Stomach (tissue), 19 donors: ENCODE measurements at places on chromosomes 3 and 15. TPM values are rescaled to one million over a fixed set of nuclear protein-coding genes. Genes with fewer than 3 reads are reported as not detected.

- H3K4me3 ChIP-seq = no peak overlapping the region
- H3K4me1 ChIP-seq = peaks cover 12% of the 10 kb centered on the region
- H3K27ac ChIP-seq = no peak overlapping the region
- no peaks in the 10 kb centered on the region for H3K27me3 ChIP-seq
These were observed 9.4 kb downstream of the SLC51B start for GRCh38 chr15:65054333-65055200.

GRCh38 chr3:126510308-126510910 lies 7.2 kb downstream of the UROC1 start:
- H3K27me3 ChIP-seq = no peaks in the 10 kb centered on the region
- no peaks in the 10 kb centered on the region for H3K4me1 ChIP-seq
- H3K36me3 ChIP-seq = no peaks in the 10 kb centered on the region
- DNase-seq = no peak
- H3K4me3 ChIP-seq = no peak overlapping the region

DNA sequence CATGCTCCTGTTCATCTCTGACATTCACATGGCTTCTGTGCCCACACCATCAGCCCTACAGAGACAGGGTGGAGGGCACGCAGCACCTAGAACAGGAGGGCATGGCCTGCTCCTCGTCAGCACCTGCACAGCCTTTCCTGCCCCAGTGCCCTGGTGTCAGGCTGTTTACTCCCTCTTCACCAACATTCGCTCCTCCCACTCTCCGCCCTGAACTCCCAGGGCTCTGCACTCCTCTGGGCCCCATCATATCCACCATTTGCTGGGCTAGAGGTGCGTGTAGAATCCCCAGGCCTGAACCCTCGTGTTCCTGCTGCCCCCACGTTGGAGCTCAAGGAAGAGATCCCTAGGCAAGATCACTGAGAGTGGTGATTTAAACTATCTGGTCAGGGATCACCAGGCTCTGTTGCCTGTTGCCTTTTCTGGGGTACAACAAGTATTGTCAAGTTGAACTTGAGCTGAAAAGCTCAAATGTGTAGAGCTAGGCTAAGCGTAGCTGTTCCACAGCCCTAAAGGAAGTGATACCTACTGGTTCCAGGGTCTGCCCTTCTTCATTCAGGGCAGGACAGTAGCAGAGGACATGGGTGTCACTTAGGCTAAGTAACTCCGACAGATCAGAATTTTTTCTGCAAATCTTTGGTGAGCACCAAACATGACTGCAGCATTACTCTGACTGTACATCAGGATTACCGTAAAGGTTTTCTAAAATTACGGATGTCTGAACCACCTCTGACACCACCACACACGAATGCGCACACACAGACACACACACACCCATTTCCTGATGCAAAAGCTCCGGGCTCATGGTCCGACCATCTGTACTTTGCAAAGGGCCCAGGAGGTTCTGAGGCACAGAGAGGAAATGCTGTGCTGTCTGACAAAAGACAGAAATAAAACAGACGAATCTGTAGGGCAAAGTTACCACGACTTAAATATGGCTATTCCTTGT lies 43.7 kb upstream of the GNB5 start:
- DNase-seq = no peak
- H3K4me3 ChIP-seq = no peak overlapping the region
- no peaks in the 10 kb centered on the region for H3K4me1 ChIP-seq
- H3K27me3 ChIP-seq = no peaks in the 10 kb centered on the region

GRCh38 chr15:74453925-74454763 lies 6.8 kb downstream of the UBL7 start:
- H3K4me1 ChIP-seq = no peaks in the 10 kb centered on the region
- H3K27ac ChIP-seq = no peak overlapping the region
- no peaks in the 10 kb centered on the region for H3K27me3 ChIP-seq
- no peak overlapping the region for H3K4me3 ChIP-seq
- no peak for DNase-seq

DNA sequence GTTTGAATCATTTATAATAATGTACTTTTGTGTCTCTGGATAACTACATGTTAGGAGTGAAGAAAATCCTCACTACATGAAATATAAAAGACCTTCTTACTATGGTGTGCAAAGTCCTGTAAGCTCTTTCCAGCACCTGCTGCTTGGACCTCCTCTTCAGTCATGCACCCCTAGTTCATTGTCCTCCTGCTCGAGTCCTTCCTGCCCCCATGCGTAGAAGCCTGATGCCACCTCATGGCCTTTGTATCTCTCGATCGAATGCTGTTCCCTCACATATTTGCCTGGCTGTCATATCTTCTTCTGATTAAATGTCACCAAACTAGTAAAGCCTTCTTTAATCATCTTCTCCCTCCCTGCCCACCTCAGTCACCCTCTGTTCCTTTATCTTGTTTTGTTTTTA lies 49.9 kb upstream of the SUCLG2 start:
- DNase-seq = no peak
- H3K4me1 ChIP-seq = no peaks in the 10 kb centered on the region
- H3K4me3 ChIP-seq = no peak overlapping the region
- H3K36me3 ChIP-seq = no peaks in the 10 kb centered on the region

- no peaks in the 10 kb centered on the region for H3K36me3 ChIP-seq
- peaks cover 6% of the 10 kb centered on the region for H3K4me1 ChIP-seq
- H3K27me3 ChIP-seq = no peaks in the 10 kb centered on the region
- no peak overlapping the region for H3K4me3 ChIP-seq
These were observed 22.2 kb downstream of the IQSEC1 start for GRCh38 chr3:13051066-13051465.

- no peak for DNase-seq
- H3K4me3 ChIP-seq = no peak overlapping the region
- no peaks in the 10 kb centered on the region for H3K27me3 ChIP-seq
- peak overlapping the region; percentile 52 for H3K27ac ChIP-seq
- H3K4me1 ChIP-seq = peaks cover 35% of the 10 kb centered on the region
These were observed 481.9 kb downstream of the FOXP1 start for GRCh38 chr3:71101626-71102025.

GRCh38 chr3:18443665-18444594 lies 18.8 kb upstream of the SATB1 start:
- peak overlapping the region; percentile 71 for H3K4me3 ChIP-seq
- peak overlapping the region; percentile 80 for H3K27ac ChIP-seq
- H3K36me3 ChIP-seq = no peaks in the 10 kb centered on the region
- H3K4me1 ChIP-seq = peaks cover 31% of the 10 kb centered on the region
- DNase-seq = peak; percentile 33

- H3K4me1 ChIP-seq = no peaks in the 10 kb centered on the region
- no peaks in the 10 kb centered on the region for H3K36me3 ChIP-seq
- H3K4me3 ChIP-seq = no peak overlapping the region
- DNase-seq = no peak
- H3K27ac ChIP-seq = no peak overlapping the region
These were observed 122.8 kb downstream of the DNAH12 start for GRCh38 chr3:57421336-57421735.

- H3K27me3 ChIP-seq = no peaks in the 10 kb centered on the region
- no peak overlapping the region for H3K4me3 ChIP-seq
- H3K4me1 ChIP-seq = no peaks in the 10 kb centered on the region
- H3K27ac ChIP-seq = no peak overlapping the region
- no peak for DNase-seq
These were observed 17.0 kb downstream of the RPL39L start for GRCh38 chr3:187122261-187122660.

- H3K4me1 ChIP-seq = peaks cover 24% of the 10 kb centered on the region
- peak; percentile 32 for DNase-seq
- peaks cover 29% of the 10 kb centered on the region for H3K27me3 ChIP-seq
- H3K27ac ChIP-seq = no peak overlapping the region
- no peaks in the 10 kb centered on the region for H3K36me3 ChIP-seq
These were observed 1.6 kb downstream of the INSYN1 start for GRCh38 chr15:73751511-73751898.

DNA sequence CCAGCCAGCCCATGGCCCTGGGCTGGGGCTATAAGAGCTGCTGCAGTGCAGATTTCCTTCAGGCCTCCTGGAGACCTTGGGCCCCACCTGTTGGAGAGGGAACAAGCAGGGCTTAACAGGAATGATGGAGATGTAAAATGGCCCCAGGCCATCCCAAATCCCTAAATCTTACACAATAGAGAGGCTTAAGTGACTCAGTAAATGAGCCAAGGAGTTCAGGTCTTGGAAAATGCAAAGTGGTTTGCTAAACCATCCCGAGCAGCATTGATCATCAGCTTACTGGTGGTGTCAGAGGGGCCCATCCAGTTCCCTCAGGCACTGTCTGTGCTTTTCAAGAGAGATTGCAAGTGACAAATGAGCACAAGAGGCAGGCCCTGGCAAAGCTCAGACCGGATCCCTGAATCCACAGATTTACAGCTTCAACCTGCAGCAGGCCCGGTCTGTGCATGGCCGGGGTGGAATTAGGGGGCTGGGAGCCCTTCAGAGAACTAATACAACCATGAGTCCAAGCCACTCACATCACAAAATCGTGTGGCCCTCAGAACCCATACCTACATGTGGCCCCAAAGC lies 325.4 kb downstream of the UACA start:
- H3K36me3 ChIP-seq = no peaks in the 10 kb centered on the region
- DNase-seq = no peak
- H3K4me1 ChIP-seq = peaks cover 34% of the 10 kb centered on the region
- H3K27ac ChIP-seq = no peak overlapping the region

DNA sequence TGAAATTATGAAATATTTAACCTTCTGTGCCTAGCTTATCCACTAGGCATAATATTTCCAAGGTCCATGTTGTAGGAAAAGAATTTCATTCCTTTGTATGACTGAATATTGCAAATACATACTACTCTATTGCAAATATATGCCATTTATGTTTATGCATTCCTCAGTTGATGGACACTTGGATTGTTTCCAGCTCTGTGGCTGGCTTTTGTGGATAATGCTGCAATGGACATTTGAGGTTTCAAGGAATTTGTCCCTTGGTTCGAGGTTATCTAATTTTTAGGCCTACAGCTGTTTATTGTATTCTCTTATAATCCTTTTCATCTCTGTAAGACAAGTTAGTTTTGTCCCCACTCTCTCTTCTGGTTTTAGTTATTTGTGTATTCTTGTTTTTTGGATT lies 7.7 kb upstream of the AADACL2 start:
- H3K27ac ChIP-seq = no peak overlapping the region
- no peak overlapping the region for H3K4me3 ChIP-seq
- no peak for DNase-seq
- H3K36me3 ChIP-seq = no peaks in the 10 kb centered on the region
- H3K27me3 ChIP-seq = no peaks in the 10 kb centered on the region

DNA sequence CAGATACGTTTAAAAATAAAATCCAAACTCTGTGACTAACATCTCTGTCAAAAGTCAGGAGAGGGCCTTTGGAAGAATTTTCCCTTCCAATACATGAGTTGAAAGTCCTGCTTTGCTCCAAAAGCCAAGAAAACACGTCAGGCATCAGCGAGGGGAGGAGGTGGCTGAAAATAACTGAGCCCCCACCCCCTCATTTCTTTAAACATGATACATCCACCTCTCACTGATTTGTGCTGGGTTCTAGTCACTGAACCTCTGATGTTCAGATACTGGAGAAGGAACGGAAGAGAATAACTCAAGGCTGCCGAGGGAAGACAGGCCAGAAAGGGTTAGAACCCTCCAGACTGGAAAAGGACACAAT lies 9.4 kb upstream of the SEMA5B start:
- no peak overlapping the region for H3K4me3 ChIP-seq
- H3K4me1 ChIP-seq = no peaks in the 10 kb centered on the region
- no peak overlapping the region for H3K27ac ChIP-seq
- no peak for DNase-seq

DNA sequence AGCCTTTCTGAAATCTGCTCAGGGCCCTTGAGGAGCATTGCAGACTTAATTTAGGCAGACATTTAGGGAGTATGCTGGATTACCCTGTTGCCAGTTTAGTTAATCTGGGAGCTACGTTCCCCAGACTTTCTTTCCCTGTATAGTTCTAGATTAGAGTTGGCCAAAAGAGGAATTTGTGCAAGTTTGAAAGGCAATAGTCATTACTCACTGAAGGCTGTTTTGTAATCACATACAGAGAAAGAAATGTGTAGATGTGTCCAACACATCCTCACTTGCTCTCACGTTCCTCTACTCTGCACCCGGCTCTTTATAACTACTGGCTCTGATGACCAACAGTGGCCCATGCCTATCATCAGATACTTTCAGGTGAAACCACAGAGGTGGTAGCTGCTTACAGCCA lies 24.2 kb downstream of the MASP1 start:
- peaks cover 24% of the 10 kb centered on the region for H3K4me1 ChIP-seq
- DNase-seq = no peak
- H3K27ac ChIP-seq = no peak overlapping the region
- no peaks in the 10 kb centered on the region for H3K27me3 ChIP-seq
- no peak overlapping the region for H3K4me3 ChIP-seq

DNA sequence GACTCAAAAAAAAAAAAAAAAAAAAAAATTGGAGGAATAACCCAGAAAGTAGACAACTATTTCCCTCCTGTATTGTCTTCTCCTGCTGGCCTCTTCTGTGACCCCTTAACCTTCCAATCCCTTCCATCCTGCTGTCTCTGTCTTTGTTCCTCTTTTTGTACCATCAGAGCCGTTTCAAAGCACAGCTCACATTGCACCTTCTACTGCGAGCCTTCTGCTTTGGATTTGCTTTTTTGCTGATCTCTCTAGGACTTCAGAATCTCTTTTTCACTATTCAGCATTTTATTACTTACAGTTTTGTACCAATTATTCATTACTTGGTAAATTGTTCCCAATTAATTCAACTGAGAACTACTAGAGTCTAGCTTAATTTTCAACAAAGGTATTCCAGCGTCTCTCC lies 284.0 kb upstream of the TBL1XR1 start:
- no peak overlapping the region for H3K27ac ChIP-seq
- H3K4me1 ChIP-seq = peaks cover 56% of the 10 kb centered on the region
- DNase-seq = no peak
- H3K27me3 ChIP-seq = no peaks in the 10 kb centered on the region
- no peaks in the 10 kb centered on the region for H3K36me3 ChIP-seq

- no peak overlapping the region for H3K4me3 ChIP-seq
- no peaks in the 10 kb centered on the region for H3K27me3 ChIP-seq
- no peaks in the 10 kb centered on the region for H3K4me1 ChIP-seq
- DNase-seq = no peak
- no peaks in the 10 kb centered on the region for H3K36me3 ChIP-seq
These were observed 293.8 kb downstream of the PTPRG start for GRCh38 chr3:61855211-61855610.

DNA sequence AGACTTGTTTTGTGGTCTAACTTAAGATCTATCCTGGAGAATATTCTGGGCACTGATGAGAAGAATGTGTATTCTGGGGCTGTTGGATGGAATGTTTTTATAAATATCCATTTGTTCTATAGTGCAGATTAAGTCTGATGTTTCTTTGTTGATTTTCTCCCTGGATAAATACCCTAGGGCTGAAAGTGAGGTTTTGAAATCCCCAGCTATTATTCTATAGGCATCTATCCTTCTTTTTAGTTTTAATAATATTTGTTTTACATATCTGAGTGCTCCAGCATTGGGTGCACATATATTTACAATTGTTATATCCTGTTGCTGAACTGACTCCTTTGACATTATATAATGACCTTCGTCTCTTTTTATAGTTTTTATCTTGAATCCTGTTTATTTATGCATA lies 42.9 kb downstream of the GALK2 start:
- no peak for DNase-seq
- peaks cover 33% of the 10 kb centered on the region for H3K36me3 ChIP-seq
- no peak overlapping the region for H3K4me3 ChIP-seq
- no peaks in the 10 kb centered on the region for H3K27me3 ChIP-seq

Gene NAA80
- total RNA-seq = 3.1 TPM

Gene ACAD9
- 22.2 TPM for total RNA-seq

Gene GPR62
- total RNA-seq = not detected

Gene TMEM42
- total RNA-seq = 7.2 TPM

Gene RSL24D1
- 22.2 TPM for total RNA-seq

Gene ECE2
- total RNA-seq = not detected

Gene C3orf80
- 0.73 TPM for total RNA-seq

Gene TRAT1
- not detected for total RNA-seq

Gene SUSD5
- total RNA-seq = 0.29 TPM

Gene CRABP1
- total RNA-seq = not detected

Gene RNF168
- total RNA-seq = 6.1 TPM

Gene BNC1
- total RNA-seq = not detected
